ENCODE measurements at places on chromosomes 4 and X.
A peak's percentile ranks its signal among the peaks of the same experiment; 100 is the strongest.

DNA sequence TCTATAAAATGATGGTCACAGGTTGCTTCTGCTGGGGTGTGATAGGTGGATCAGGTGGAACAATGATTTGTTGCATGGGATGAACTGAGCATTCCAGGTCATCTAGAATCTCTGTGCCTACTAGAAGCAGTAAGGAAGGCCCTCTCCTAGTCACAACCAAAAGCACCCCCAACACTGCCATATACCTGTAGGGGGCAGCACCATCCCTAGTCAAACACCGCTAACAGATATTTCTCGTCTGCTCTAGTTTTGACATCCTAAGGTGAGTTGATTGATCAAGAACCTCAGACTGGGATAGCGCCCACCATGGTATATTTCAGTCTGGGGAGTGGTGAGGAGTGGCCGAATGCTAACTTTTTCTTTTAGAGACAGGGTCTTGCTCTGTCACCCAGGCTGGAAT lies 160.2 kb downstream of the NHS start:
- DNase-seq: peak; percentile 9

DNA sequence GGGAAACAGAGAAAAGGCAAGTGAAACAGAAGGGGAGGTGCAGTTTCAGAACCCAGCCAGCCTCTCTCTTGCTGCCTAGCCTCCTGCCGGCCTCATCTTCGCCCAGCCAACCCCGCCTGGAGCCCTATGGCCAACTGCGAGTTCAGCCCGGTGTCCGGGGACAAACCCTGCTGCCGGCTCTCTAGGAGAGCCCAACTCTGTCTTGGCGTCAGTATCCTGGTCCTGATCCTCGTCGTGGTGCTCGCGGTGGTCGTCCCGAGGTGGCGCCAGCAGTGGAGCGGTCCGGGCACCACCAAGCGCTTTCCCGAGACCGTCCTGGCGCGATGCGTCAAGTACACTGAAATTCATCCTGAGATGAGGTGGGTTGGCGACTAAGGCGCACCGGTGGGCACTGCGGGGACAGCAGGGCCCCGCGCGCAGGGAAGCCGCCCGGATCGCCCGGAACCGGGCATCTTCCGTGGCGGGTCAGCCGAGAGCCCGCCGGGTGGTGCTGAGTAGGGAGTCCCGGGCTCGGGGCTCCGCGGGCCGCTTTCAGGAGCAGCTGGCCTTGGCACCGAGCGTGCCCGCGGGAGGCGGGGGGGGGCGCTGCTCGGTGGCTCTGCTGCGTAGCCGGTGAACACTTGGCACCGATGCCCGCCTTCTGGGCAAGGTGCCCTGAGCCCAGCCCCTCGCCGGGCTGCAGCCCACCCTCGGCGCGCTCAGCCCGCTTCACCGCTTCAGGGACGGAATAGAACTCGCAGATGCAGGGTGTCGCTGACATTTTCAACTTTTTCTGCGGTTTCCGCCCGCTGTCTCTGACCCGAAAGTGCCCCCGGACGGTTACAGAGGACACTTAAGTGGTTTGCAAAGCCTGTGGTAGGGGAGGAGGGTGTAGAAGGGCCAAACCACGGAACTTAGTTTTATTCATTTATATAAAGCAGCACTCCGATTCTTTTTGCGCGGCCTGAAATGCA lies at the start of gene CD38:
TSS of gene CD38 (plus strand) at position 40 of the 953 bp plus-strand sequence. CDS start at position 127, 87 bp downstream.
- no peak for DNase-seq

GRCh38 chrX:17606231-17606630 lies 131.1 kb upstream of the SCML1 start:
- DNase-seq: no peak

- DNase-seq: peak; percentile 16
Measured at GRCh38 chr4:75723163-75724065, 963 bp upstream of the USO1 start.

DNA sequence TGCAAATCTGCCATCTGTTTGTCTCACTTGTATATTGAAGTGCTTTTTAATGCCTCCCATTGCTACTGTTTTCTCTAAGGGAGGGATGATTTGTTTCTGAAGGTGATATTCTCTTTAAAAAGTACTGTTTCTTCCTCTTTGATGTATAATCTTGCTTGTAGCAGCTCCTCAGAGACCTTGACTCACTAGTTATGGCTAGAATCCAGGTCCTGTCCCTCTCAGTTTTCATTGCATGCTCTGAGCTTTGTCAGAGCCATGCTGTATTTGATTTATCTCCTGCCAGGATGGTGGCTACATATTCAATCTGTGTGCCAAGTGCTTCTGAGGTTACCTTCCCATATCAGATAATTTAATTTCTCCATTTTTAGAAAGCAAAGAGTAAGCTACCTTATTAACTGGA lies 56.0 kb downstream of the GLUD2 start:
- no peak for DNase-seq
